ENCODE measurements at places on chromosomes 5 and 9. TPM values are rescaled to one million over a fixed set of nuclear protein-coding genes. Genes with fewer than 3 reads are reported as not detected.

DNA sequence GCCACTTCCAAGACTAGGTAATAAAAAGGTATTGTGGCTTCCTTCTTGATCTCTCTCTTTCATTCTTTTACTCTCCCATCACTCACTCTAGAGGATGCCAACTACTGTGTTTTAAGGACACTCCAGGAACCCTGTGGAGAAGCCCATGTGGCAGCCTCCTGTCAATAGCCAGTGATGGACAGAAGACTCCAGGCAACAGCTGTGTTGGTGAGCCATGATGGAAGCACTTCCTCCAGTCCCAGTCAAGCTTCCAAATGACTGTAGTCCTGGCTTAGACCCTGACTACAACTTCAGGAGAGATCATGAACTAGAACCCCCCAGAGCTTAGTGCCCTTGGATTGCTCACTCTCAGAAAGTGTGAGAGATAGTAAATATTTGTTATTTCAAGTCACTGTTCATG, 123.9 kb downstream of the PPP2R2B start:
- no peaks in the 10 kb centered on the region for H3K27me3 ChIP-seq
- H3K36me3 ChIP-seq, result peaks cover 2% of the 10 kb centered on the region
- DNase-seq, result no peak
- no peak overlapping the region for H3K27ac ChIP-seq

DNA sequence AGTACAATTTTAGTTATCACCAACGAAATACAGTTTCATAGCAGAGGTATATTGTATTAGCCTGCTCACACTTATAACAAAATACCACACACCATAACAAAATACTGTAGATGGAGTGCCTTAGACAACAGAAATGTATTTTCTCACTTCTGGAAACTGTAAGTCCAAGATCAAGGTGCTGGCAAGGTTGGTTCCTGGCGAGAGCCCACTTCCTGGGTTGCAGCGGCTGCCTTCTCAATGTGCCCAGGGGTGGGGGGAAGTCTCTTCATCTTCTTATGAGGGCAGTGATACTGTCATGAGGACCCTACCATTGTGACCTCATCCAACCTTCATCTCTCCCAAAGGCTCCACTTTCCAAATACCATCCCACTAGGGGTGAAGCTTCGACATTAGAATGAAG, 30.5 kb upstream of the GADD45G start:
- H3K4me1 ChIP-seq, result no peaks in the 10 kb centered on the region
- no peak overlapping the region for H3K4me3 ChIP-seq
- H3K27me3 ChIP-seq, result peaks cover 35% of the 10 kb centered on the region

GRCh38 chr9:132641216-132641615, 28.6 kb downstream of the DDX31 start:
- H3K36me3 ChIP-seq, result peaks cover 42% of the 10 kb centered on the region
- no peak overlapping the region for H3K4me3 ChIP-seq
- H3K27me3 ChIP-seq, result no peaks in the 10 kb centered on the region
- no peak for DNase-seq
- H3K27ac ChIP-seq, result no peak overlapping the region

Gene CLINT1
- 74.8 TPM for total RNA-seq

Gene APBA1
- total RNA-seq, result 18.4 TPM

Gene TAS2R1
- not detected for total RNA-seq

Gene CBY3
- total RNA-seq, result not detected

Gene FGFR4
- 8.0 TPM for total RNA-seq

Data from mesothelial cell of epicardium (in vitro differentiated cells).